ENCODE measurements at places on chromosomes 13 and 19.

GRCh38 chr13:109389892-109390345 lies 396.5 kb downstream of the IRS2 start:
- DNase-seq = peak; percentile 27

GRCh38 chr19:2552859-2553258 lies 76.9 kb downstream of the GADD45B start:
- DNase-seq = no peak

GRCh38 chr13:26228096-26228495 lies 6.0 kb upstream of the RNF6 start:
- no peak for DNase-seq

- no peak for DNase-seq
Measured at GRCh38 chr19:10885201-10886169, 14.1 kb downstream of the CARM1 start.

- DNase-seq = no peak
Measured at GRCh38 chr13:48054601-48055000, 17.1 kb downstream of the NUDT15 start.

GRCh38 chr13:101474419-101474957 lies 22.0 kb downstream of the ITGBL1 start:
- no peak for DNase-seq

DNA sequence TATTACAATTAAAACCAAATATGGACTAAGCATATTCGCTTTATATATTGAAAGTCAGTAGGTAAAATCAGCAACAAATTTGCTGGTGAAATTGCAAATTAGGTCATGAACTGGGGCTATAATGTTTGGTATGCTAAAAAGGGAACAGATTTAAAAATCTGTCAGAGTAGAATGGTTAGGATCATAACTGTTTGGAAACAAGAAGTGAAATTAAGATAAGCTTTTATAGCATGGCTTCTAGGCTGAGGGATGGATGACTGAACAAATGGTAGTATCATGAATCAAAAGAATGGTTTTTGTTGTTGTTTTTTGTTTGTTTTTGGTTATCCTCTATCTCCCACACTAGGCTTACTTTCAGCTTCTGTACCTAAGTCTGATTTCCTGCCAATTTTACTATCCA lies 1090.4 kb downstream of the PCDH9 start:
- DNase-seq = no peak

GRCh38 chr13:34452831-34453230 lies 489.2 kb upstream of the NBEA start:
- DNase-seq = no peak

DNA sequence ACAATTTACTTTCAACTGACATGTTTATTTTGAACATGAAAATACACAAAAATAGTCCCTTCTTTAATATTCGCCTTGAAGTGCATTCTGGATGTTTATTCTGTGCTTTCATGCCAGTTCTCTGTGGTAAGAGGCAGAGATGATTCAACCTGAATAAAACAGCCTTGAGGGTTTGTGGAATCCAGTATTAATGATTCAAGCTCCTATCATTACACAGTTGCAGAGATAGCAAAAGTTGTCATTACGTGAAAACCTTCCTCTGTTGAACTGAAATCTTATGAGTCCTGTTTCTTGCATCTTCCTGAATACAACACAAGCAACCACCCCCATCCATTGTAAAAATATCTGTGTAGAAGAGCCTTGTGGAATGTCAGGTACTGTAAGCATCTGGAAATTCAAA lies 142.3 kb upstream of the HTR2A start:
- no peak for DNase-seq

DNA sequence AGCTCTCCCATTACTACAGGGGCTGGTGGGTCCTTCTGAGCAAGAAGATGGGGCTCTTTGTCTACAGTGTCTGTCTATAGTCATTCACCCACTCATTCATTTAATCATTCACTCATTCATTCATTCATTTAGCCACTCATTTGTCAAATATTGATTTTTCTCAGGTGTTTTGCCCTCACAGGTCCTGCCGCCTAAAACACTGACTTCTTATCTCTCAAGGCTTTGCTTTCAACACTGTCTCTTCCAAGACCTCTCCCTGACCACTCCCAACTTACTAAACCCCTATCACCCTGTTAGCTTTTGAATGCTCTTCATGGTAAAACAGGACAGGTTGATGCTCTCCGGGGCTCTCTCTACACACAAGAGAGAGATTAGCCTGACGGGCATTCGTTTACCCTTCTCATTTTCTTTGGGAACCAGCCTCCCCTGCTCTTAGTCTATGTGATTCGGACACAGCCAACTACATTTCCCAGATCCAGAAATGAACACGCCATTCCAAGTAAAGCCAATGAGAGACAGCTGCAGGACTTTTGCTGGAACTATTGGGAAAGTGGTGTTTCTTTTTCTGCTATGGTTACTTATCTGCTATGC lies 22.7 kb downstream of the FAM187B start:
- DNase-seq = no peak

GRCh38 chr13:30022796-30023195 lies 172.4 kb upstream of the UBL3 start:
- no peak for DNase-seq

DNA sequence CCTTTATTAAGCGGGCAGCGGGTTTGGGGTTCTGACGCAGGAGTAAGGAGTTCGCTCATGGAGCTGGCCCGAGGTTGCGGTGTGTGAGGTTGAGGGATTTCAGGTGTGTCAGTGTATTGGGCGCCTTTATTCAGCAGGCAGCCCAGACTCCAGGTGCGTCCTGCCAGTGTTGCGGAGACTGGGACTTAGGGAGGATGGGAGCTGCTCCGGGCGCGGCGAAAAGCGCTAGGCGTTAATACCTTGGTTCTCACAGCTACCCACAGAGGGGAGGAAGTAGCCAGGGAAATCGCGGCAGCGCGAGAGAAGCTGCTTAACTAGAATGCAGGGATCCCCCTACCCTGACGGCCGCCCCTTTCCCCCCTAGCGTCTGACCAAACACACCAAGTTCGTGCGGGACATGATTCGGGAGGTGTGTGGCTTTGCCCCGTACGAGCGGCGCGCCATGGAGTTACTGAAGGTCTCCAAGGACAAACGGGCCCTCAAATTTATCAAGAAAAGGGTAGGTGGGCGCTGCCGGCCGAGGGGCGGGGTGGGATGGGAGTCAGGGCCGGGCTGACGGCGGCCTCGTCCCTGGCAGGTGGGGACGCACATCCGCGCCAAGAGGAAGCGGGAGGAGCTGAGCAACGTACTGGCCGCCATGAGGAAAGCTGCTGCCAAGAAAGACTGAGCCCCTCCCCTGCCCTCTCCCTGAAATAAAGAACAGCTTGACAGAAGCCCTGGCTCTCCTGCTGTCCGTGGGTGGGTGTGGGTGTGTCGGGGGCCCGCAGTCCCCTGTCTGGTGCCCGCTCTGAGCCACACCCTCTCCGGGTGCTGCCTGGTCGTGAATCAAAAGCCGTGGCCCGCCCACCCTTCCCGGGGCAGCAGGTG lies 1.1 kb downstream of the RPL36 start:
- DNase-seq = no peak

DNA sequence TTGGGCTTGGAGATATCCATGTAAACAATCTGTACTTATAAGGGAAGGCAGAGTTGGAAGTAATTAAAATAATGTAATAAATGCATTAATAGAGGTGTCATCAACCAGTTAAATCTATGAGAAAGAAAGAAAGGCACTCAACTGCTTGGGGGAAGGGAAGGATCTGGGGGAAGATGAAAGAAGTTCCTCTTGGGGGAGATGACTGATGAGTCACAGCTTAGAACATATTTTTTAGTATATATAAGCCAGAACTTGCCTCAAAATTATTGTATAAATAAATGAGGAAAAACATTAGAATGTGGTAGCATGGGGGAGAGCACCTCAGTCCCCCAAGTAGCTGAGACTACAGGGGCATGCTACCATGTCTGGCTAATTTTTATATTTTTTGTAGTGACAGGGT lies 205.8 kb downstream of the GGACT start:
- no peak for DNase-seq

GRCh38 chr19:35138305-35138892 lies at the start of gene FXYD1:
TSS of gene FXYD1 (plus strand) at chr19:35138824. CDS start at chr19:35140080, 1,256 bp downstream.
- no peak for DNase-seq

- DNase-seq = no peak
Measured at GRCh38 chr13:113947311-113948033, 26.4 kb downstream of the C13orf46 start.

GRCh38 chr13:99822820-99823219 lies 148.7 kb downstream of the ZIC5 start:
- no peak for DNase-seq

- DNase-seq = no peak
Measured at GRCh38 chr13:26909477-26909876, 148.9 kb upstream of the GPR12 start.

DNA sequence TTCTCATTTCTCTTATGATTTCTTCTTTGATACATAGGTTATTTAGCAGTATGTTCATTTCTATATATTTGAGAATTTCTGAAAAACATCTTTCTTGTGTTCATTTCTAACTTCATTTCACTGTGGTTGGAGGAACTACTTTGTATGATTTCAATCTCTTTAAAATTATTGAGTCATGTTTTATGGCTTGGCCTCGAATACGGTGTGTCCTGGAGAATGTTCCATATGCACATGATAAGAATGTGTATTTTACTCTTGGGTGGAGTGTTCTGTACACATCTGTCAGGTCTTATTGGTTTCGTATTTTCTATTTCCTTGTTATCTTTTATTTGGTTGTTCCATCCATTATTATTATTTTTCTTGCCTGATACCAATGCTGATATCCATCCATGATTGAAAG lies 22.9 kb downstream of the DNM2 start:
- DNase-seq = no peak

GRCh38 chr13:107721125-107721869 lies 494.0 kb downstream of the LIG4 start:
- DNase-seq = no peak

GRCh38 chr19:33649627-33650305 lies 28.0 kb downstream of the CHST8 start:
- DNase-seq = no peak

- DNase-seq = no peak
Measured at GRCh38 chr13:73179650-73180274, 121.0 kb downstream of the KLF5 start.

GRCh38 chr13:101423872-101424271 lies 7.6 kb upstream of the NALCN start:
- DNase-seq = no peak

GRCh38 chr19:49878744-49879070 lies 1.2 kb downstream of the TBC1D17 start:
- DNase-seq = no peak

DNA sequence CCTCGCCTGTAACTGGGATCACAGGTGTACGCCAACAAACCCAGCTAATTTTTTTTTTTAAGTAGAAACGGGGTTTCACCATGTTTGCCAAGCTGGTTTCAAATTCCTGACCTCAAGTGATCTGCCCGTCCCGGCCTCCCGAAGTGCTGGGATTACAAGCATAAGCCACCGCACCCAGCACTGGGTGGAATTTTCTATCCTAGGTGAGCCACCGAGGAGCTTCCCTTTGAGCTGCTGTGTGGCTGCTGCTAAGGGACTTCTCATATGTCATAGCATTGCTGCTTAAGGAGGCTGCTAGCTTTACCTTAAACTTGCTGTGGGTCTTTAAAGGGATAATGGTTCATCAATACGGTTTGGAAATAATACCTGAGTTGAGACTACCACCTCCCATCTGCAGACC lies 2.9 kb upstream of the AMER2 start:
- DNase-seq = no peak

- DNase-seq = no peak
Measured at GRCh38 chr19:5131506-5132205, 162.7 kb downstream of the KDM4B start.

DNA sequence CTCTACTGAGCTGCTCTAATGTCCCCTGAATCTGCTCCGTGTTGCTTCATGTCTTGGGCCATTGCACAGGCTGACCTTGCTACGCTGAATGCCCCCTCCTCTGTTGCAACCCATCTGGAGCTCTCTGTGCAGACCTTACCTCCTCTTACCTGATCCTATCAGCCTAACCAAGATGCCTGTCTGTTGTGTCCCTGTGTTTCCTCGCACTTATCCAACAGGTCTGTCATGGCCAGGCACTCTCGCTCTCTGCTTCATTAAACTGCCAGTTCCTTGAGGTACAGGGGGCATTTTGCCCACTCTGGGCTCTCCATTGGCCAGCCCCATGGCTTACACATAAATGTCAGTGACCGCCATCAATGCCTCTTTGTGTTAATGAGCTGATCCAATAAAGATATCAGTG lies 277.7 kb upstream of the TSHZ3 start:
- no peak for DNase-seq

Data from NCI-H460 (cell line).